ENCODE measurements at places on chromosomes 1 and 21.

DNA sequence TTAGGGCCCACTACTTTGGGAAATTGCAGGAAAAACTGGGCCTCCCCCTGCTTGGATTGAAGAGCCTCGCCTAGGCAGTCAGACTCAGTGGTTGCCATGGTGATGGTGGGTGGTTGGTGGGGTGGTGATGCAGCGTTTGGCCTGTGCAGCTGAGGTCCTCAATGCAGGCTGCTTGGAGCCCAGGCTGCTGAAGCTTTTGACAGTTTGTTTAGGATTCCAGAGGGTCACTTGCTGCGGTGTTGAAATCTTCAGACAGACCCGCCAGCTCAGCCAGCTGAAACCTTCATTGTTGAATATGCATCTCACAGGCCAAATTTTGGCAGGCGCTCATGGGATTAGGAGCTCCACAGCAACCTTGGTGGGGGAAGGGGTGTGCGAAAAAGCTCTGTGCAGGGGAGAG, 67.9 kb downstream of the CACNA1E start:
- no peak for DNase-seq

- no peak for DNase-seq
Observed at GRCh38 chr1:63797056-63797726, 23.4 kb downstream of the ROR1 start.

- DNase-seq, result no peak
Observed at GRCh38 chr1:12548973-12549459, 69.0 kb downstream of the DHRS3 start.

GRCh38 chr1:151130987-151131586, 15.3 kb downstream of the SEMA6C start:
- peak; percentile 90 for DNase-seq

GRCh38 chr1:98817821-98818220, 156.3 kb downstream of the SNX7 start:
- DNase-seq, result no peak

DNA sequence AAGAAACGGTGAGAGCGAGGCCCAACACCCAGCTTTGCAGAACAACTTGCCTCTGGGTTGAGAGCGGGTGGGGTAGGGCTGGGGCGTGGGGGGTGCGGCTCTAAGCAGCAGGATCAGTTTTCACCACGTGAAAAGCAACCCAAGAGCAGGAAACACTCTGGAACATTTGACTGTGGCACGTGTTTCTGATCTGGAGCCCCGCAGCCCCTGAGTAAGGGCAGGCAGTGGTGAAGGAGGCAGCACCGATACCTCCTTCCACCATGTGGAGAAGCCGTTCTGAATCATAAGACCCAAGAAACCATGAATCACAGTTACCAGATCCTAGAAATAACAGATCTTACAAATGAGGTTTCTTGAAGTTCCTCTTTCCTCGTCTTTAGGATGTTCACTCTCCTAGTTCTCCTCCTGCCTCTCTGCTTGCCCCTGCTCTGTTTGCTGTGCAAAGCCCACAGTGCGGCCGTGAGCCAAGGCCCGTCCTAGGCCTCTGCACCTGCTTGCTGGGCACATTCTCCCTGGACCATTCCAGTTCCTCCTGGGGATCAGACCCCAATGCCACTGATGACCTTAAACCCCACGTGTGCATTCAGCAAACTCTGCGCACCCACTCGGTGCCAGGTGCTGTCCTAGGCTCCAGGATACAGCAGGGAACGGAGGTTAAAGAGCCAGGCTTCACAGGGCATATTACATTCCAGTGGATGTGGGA, 31.9 kb downstream of the SLC1A7 start:
- DNase-seq, result no peak

DNA sequence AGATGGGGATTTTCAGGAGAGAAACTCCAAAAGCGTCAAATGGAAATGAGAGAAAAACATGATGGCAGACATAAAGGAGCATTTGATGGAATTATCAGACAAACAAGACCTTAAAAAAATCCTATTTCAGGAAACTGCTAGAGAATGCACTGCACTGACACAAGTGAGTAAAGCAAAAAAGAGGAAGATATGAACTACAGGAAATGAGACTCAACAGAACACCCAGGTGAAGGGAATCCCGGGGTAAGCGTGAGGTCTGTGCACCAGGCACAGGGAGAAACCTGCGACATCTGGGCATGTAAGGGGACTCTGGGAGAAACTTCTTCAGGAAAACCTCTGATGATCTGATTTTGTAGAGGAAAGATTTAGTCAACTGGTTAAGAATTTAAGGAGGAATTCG, 2.8 kb downstream of the TARBP1 start:
- DNase-seq, result no peak

Data from left forelimb (tissue), 1 donor.